ENCODE measurements at places on chromosomes 2 and 18.

- no peak for DNase-seq
These were observed 62.8 kb downstream of the DCC start for GRCh38 chr18:52402814-52403213.

GRCh38 chr2:20273042-20273441 is 48.1 kb upstream of the SDC1 start:
- no peak for DNase-seq

- no peak for DNase-seq
These were observed 55.2 kb upstream of the SEMA4C start for GRCh38 chr2:96924775-96925747.

GRCh38 chr2:147482916-147483669 is 361.7 kb upstream of the ACVR2A start:
- no peak for DNase-seq

GRCh38 chr2:160741815-160742214 is 248.2 kb upstream of the RBMS1 start:
- no peak for DNase-seq

- no peak for DNase-seq
These were observed 158.2 kb downstream of the GALNT1 start for GRCh38 chr18:35739778-35740177.

- peak; percentile 55 for DNase-seq
These were observed 456.3 kb downstream of the DLGAP1 start for GRCh38 chr18:3998698-3999333.

- DNase-seq: no peak
These were observed 25.1 kb upstream of the IL1R1 start for GRCh38 chr2:102117472-102117858.

- DNase-seq: no peak
These were observed 138.5 kb upstream of the DLX2 start for GRCh38 chr2:172241222-172241621.

GRCh38 chr2:61423714-61424113 is 47.2 kb downstream of the USP34 start:
- DNase-seq: no peak

DNA sequence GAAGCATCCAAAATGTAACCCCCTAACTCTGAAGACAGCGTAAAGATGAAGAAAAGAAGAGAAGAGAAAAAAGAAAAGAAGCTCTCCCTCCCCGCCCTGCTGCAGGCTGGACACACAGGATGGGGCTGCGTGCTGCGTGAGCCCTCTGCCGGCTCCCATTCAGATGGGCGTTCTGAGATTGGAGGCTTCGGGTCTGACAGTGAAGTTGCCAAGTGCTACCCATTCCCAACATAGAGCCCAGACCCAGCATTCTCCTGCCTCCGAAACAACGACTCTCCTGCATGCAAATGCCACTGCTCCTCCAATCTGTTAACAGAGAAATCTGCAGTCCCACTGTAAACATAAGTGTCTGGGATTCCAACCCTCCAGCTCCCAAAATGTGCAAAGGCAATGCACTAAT is 234.9 kb downstream of the BCL11A start:
- DNase-seq: no peak

DNA sequence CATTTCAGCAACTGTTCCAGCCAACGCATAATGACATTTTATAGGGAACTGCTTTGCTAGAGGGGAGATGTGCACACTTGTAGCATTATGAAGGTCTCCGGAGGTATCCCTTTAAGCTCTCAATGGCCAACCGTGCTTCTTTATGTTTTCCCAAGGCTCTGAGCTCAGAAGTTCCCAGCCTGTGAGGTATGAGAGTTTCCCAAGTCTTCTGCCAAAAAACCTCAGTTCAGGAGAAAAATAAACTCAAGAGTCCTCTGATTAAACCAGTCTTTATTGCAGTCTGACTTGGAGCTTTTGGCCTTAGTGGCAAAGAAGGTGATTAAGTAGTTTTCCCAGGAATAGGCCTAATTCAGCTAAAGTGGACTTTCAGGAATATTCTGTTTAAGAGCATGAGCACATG is 35.4 kb upstream of the ZNF532 start:
- no peak for DNase-seq

GRCh38 chr2:174697255-174697654 is 67.0 kb downstream of the CHRNA1 start:
- peak; percentile 71 for DNase-seq

- no peak for DNase-seq
These were observed 18.7 kb upstream of the NEMP2 start for GRCh38 chr2:190553254-190553653.
